Activated CD8-positive, alpha-beta memory T cell treated with anti-CD3 and anti-CD28 coated beads for 24 hours (primary cell): ENCODE measurements at places on chromosomes 5 and 9.

- DNase-seq = no peak
These were observed 362.9 kb upstream of the ZNF608 start for GRCh38 chr5:125109293-125109692.

DNA sequence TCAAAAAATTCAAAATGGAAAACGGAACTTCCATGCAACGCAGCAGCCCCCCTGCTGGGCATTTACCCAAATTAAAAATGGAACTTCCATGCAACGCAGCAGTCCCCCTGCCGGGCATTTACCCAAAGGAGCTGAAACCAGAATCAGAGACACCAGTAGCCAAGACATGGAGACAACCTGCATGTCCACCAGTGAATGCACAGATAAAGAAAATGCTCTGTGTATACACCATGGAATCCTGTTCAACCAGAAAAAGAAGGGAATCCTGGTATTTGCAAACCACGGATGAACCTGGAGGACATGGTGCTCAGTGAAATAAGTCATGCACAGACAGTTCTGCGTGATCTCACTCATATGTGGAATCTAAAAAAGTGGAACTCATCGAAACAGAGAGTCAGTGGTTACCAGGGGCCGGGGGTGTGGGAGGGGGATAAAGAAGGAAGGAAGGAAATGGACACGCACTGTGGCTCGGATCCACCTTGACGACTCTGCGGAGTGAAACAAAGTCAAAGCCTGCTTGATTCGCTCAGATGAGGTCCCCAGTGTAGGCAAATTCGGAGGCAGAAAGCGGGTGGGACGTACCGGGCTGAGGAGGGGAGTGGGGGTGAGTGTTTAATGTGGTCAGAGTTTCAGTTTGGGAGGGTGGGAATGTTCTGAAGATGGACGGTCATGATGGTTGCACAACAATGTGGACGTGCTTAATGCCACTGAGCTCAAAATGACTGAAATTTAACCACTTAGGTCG, 40.2 kb upstream of the EXOC3 start:
- peak; percentile 59 for DNase-seq

DNA sequence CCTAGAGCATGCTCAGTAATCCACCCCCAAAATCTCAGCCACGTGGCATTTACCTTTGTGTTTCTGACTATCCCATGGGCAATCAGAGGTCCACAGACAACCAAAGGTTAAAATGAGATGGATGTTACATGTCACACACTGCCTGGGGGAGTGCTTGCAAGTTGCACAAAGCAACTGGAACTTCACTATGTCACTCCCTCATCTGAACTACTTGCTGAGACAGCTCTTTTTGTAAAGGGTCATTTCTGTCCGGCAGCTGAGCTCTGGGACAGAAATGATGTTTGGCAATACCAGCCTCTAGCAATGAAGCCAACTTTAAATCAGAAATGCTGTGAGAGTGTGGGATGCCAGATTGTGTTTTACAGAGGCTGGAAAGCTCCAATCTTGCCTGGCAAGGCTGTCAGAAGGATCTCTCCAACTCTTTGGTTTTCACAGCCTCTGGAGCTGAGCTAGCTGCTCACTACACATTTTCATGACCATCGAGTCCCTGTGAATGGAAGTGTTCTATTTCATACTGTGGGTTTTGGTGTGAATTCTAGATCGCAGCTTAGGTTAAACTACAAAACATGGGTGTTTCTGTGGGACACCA, 66.3 kb upstream of the TMEM215 start:
- no peak for DNase-seq

- DNase-seq = peak; percentile 85
These were observed 592 bp downstream of the UBAP2 start for GRCh38 chr9:34047864-34048726.

GRCh38 chr9:7402334-7403027, 397.1 kb downstream of the DMAC1 start:
- no peak for DNase-seq

- no peak for DNase-seq
These were observed 21.5 kb upstream of the NEUROG1 start for GRCh38 chr5:135557076-135557838.

GRCh38 chr9:122785269-122785668, 3.5 kb upstream of the OR5C1 start:
- DNase-seq = no peak

- DNase-seq = peak; percentile 66
These were observed 80.8 kb downstream of the NTNG2 start for GRCh38 chr9:132242621-132243155.

DNA sequence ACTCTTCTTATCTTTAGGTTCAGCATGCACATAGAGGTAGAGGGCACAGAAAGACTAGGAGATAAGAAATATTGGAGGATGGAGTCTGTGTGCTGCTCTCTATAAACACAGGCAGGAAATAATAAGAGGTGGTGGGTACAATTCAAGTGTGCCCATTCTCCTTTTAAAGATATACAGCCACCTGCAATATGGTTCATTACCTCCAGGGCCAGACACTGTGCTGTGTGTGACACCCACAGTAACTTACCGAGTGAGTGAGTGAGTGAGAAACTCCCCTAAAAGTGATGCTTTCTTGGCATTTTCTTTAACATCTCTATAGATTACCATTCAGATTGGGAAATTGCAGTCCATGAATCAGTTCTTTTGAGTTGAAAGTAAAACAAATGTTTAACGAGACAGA, 311.8 kb upstream of the KCNN2 start:
- no peak for DNase-seq

- DNase-seq = no peak
These were observed 472.8 kb downstream of the PSAT1 start for GRCh38 chr9:78769690-78770089.

- DNase-seq = no peak
These were observed 9.3 kb upstream of the FRRS1L start for GRCh38 chr9:109176386-109176785.

DNA sequence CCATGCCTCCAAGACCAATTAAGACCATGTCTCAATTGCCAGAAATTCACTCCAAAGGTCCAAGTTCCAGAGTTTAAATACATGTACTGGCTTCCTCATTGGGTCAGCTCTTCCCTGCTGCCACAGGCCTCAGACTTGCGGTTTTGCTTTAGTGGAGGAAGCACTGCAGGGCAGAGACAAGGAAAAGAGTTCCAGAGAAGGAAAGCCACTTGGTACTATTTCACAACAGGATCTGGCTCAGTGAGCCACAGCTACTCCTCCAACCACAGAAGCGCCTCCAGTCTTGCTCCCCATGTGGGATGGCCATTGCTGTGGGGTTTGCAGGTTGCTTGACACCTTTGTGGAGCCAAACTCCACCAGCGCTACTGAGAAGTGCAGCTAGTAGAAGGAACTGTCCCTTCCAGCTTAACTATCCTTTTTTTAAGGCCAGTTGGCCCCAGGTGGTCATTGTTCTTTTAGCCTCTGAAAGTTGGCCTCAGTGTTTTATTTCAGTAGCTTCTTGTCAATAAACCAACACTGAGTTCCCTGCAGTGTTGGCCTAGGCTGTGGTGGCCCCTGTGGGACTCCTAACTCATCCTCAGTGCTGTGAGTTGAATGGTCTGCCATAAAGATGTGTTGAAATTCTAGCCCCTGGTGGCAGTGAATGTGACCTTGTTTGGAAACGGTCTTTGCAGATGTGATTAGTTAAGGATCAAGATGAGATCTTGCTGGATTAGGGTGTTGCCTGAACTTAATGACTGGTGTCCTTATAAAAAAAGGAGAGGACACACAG, 93.7 kb upstream of the DAP start:
- no peak for DNase-seq

DNA sequence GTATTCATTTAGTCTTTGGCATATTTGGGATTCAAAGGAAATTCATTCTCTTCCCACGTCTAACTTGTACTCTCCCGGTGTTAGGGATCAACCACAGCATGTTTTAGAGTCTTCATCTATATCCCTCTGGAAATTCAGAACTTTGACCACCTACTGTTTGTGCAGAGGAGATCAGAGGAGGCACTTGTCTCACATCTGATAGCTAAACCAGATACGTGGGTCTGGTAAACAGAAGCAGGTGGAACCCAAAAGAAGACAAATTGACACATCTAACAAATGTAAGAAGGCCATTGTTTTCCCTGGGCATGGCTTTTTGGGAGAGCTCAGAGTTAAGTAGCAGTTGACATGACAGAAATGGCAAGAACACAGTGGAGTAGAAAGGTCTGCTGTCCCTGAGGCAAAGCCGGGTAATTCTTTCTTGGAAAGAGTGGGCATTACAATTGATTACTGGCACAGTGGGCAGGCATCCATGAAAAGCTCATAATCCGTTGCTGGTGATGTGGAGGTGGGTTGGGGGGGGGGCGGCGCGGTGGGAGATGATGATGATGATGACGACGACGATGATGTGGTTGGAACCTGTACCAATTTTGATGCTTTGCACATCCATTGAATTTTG, 27.5 kb downstream of the PIP5K1B start:
- no peak for DNase-seq

- no peak for DNase-seq
These were observed 87.6 kb downstream of the FBXO38 start for GRCh38 chr5:148471379-148471778.

DNA sequence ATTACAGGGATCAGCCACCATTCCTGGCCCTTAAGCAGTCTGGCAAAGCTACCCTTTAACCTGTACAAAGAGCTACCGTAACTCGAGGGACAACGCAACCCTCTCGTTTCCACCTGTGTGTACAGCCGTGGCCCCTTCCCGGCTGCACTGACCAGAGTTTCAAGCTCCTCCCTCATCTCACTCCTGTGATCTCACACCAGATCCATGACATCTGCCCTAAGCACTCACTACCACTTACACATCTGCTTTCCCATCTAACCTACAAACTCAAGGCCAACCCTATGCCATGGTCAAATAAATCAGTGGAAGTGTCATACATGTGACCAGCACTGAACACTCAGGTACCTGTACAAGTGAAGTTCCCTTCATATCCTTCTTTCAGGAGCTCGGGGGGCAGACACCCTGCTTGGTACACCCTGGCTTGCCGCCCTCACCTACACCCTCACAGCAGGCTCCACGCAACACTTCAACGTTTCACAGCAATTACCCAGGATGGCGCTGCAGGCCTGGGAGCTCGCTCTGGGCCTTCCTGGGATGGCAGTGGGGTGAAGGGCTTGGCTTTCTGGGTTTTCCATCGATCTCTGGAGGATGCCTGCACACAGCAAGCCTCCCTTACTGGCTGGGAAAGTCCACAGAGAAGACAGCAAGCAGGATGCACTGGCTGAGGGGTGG, 61.7 kb downstream of the PRRT1B start:
- DNase-seq = no peak

GRCh38 chr5:177426566-177427210, at the start of gene GRK6:
Gene GRK6, plus strand, starts transcription at chr5:177426676. Its CDS starts 170 bp downstream, at chr5:177426846.
- peak; percentile 88 for DNase-seq

DNA sequence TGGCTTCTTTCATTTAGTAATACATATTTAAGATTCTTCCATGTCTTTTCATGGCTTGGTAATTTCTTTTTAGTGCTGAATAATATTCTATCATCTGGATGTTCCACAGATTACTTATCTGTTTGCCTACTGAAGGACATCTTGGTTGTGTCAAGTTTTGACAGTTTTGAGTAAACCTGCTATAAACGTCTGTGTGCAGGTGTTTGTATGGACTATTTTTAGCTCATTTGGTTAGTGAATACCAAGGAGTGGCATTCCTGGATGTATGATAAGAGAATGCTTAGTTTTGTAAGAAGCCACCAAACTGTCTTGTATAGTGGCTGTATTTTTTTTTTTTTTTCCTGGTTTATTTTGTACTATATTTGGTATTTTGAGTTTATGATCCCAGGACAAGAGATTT, 38.4 kb downstream of the PRRC1 start:
- DNase-seq = no peak

- peak; percentile 73 for DNase-seq
These were observed 107.9 kb upstream of the LARP1 start for GRCh38 chr5:154647114-154647760.

DNA sequence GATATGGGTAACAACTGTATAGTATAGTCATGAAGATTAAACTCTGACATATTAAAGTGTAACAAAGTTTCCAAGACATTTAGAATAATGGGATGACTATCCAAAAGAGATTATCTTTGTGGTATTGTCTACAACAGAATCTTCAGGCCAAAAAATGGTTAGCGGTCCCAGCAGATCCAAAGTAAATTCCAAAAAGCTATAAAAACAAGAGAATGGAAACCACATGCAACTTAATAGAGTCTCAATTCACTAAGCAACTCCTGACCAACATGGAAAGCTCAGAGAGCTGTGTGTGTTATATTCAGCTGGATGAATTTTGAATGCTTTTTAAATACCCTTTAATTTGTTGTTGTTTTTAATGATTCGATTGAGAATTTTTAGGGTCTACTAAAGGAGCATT, 688.2 kb downstream of the CETN3 start:
- no peak for DNase-seq

- no peak for DNase-seq
These were observed 239.0 kb downstream of the PJA2 start for GRCh38 chr5:109170629-109171350.

GRCh38 chr9:116501871-116502270, 185.2 kb upstream of the TRIM32 start:
- no peak for DNase-seq

GRCh38 chr5:73333944-73334703, 114.5 kb downstream of the FOXD1 start:
- no peak for DNase-seq

DNA sequence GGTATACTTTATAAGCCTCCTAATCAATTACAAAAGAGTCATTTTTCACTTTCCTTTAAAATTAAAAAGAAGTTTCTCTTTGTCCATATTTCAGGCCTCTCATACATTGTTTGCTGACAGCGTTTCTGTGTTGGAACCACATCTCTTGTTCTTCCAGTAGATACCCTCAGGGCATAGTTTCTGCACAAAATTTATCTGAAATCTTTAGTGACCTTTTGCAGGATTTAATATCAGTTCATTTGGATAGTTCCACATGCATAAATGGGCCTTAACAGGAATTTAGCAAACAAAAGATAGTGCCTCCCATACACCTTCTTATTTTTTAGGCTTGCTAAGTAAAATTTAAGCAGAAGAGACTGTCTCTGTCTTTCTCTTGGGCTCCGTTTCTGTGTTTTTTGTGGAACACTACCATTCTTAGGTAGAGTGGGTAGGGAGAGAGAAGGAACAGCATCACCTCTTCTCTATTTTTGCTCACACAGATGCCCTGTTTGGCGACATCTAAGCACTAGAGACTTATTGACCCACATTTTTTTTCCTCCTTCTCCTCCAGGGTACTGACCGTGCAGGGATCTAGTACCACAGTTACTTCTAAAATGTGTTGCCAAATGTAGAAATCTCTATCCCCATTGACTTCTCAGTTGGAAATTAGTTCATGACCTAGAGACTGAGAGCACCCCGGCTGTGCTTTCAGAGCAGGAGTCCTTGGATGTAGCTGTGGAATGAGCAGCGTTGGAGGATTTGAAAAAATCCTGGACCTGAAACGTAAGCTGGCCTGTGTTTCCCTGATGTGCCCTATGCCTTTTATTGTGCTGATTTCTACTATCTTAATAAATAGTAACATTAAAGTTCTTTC, 22.1 kb downstream of the ARHGAP26 start:
- DNase-seq = no peak

GRCh38 chr5:123802298-123802951, 290.4 kb downstream of the CSNK1G3 start:
- no peak for DNase-seq

DNA sequence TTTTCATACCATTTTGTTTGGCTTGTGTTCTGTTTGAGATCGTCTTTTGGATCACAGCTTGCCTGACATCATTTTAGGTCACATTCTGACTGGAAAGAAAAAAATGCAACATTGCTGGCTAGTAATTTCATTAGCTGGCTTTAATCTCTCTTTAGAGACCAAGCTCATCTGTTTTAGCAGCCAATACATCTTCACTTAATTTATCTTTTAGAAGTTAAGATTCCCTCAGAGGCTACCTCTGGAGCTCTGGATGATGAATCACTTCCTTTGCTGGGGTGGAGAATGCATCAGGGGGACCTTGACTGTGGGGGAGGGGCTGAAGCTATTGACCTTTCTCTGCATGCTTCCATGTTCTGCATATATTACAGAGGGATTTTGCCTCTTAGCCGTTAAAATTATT, 181.5 kb upstream of the OTULINL start:
- no peak for DNase-seq
